Right renal cortex interstitium (tissue), 3 donors: ENCODE measurements at places on chromosomes 11 and 22. TPM values are rescaled to one million over a fixed set of nuclear protein-coding genes. Genes with fewer than 3 reads are reported as not detected.

DDX25 gene
- polyA plus RNA-seq = 4.5 TPM

TRPM5 gene
- polyA plus RNA-seq = 1.7 TPM

FXYD2 gene
- polyA plus RNA-seq = 457 TPM

MN1 gene
- polyA plus RNA-seq = 9.6 TPM

HDAC10 gene
- polyA plus RNA-seq = 15.8 TPM

OR8D4 gene
- polyA plus RNA-seq = not detected

THAP12 gene
- polyA plus RNA-seq = 94.7 TPM

PGA4 gene
- polyA plus RNA-seq = 0.54 TPM

CSF2RB gene
- 2.6 TPM for polyA plus RNA-seq
